ENCODE measurements at places on chromosomes 11 and 22.

DNA sequence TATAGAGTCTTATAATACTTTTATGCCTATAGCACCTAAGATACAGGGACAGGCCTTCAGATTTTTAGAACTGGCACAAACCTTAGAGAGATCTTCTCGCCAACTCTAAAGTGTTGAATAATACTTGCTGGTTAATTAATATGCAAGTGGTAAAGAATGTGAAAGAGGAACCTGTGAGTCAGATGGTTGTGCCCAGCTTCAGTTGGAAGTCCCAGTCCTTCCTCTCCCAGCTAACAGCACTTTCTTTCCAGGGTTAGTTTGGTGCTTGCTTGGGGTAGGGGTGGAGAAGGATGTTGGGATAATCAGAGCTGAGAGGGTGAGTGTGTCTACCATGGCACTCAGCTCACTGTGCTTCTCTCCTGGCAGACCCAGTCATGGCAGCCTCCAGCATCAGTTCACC, 4.9 kb upstream of the TMEM132A start:
- no peak for DNase-seq

DNA sequence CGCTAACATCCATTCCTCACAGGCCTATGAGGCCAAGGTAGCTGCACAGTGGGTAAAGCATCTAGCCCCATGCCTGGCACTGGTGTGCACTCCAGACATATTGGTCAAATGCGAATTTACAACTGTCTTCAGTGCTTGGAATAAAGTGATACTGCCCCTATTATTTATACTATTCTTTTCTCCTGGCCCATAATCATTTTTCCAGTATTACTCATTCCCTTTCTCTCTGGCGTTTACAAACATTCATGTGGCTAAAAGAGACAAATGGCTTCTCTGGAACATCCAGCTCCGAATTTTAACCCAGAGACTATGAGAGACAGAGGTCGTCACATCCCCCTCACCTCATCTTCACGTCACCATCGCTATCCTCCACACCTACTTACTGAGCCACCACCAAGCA, 87.2 kb upstream of the PITPNB start:
- DNase-seq, result no peak

DNA sequence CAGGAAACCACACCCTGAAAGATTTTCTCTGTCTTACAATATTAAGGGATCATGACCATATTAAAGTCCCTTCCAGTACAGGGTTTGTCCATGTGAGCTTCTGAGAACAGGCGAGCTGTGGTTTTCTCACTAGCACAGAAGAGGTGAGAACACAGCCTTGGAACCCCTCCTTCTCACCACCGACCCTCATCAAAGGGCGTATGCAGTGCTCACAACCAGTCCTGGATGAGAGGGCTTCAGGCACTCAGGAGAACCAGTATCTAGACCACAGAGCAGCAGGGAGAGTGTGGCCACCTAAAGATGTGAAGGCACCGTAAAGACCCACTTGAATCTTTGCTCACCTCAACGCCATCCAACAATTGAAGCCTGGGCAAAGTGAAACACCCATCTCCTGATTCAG, 397.0 kb downstream of the ETS1 start:
- no peak for DNase-seq

DNA sequence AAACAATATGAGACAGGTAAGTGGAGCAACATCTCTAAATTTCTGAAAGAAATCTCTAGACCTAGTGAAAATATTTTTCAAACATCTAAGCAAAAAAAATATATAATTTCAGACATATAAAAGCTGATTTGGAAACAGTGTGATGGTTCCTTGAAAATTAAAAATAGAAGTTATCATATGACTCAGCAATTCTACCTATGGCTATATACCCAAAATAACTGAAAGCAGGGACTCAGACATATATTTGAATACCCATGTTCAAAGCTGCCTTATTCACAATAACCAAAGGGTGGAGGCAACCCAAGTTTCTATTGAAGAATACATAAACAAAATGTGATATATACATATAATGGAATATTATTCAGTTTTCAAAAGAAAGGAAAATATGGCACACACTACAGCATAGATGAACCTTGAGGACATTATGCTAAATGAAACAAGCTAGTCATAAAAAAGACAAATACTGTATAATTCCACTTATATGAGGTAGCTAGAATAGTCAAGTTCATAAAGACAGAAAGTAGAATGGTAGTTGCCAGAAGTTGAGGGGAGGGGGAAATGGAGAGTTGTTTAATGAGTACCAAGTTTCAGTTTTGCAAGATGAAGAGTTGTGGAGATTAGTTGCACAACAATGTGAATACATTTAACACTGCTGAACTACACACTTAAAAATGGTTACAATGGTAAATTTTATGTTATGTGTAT, 300.4 kb downstream of the TTC28 start:
- no peak for DNase-seq

DNA sequence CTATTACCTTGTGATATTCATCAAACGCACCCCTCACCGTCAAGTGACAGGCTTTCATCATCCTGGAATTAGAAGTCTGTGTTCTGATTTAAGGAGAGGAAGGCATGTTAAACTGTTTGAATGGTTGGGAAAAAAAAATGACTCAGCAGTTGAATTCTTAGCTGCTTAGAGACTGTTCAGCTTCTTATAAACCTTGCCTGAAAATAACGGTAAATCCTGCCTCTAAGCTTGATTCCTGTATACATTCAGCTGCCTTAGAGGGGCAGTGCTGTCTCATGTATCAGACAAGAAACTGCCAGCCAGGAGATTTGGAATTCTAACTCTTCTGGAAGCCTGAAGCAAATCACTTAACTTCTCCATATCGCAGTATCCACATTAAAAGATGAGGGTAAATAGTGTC, 437.4 kb downstream of the JRKL start:
- no peak for DNase-seq

DNA sequence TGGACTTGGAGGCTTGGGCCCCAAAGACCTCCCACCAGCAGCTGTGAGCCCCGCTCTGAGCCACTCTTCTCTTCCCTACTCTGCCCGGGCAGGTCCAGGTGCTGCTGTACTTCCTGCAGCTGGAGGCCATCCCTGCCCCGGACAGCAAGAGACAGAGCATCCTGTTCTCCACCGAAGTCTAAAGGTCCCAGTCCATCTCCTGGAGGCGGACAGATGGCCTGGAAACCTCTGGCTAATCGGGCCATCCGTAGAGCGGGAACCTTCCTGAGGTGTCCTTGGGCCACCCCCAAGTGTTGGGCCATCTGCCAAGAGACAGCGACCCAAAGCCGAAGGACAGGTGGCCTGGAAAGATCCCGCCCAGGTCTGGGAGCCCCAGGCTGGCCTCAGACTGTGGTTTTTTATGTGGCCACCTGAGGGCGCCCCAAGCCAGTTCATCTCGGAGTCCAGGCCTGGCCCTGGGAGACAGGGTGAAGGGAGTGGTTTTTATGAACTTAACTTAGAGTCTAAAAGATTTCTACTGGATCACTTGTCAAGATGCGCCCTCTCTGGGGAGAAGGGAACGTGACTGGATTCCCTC, 135.1 kb downstream of the BCR start:
- DNase-seq, result peak; percentile 46

- DNase-seq, result peak; percentile 50
Observed at GRCh38 chr11:61971248-61972111, 4.0 kb upstream of the FTH1 start.

GRCh38 chr22:49549256-49550140, 278.2 kb downstream of the BRD1 start:
- DNase-seq, result no peak

DNA sequence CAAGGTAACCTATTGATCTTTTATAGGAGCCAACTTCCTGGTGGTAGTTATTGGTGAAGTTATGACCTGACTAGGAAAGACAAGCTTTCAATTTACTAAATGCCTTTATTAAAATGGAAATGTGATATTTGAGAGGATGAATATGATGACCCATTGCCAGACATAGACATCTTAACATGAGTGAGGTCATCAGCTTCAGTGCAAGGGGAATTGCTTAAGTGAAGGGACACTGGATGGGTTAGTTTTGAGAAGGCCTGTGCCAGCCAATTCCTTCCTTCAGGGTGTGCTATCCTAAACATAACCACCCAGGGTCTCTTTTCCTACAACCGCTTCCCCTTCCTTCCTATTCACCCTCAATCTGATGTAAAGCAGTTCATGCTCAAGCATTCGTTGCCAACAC, 21.5 kb downstream of the NAV2 start:
- no peak for DNase-seq

DNA sequence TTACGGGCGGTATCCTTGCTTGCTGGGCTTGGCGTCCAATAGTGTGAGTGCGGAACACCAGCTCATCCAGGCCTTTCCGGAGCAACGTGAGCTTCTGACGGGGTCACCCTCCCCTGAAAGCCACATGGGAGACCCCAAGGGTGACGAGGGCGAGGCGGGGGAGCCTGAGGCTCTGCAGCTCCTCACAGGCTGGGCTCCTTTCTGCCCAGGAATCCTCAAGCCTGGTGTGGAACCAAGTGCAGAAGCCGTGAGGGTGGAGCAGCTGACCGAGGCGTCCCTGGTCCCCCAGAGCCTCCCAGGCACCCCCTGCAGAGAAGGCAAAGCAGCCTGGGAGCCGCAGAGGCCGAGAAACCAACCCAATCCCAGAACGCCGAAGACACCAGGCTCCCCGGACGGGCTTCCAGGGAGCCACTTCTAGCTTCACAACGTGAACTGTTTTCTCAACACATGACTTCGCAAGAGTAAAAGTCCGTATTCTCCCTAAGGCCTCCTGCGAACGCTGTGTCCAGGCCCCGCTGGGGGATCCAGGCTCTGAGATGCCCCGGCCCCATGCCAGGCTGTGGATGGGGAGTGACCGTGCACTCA, 530.3 kb downstream of the BRD1 start:
- DNase-seq, result no peak

GRCh38 chr11:107593951-107594350, 3.0 kb downstream of the ELMOD1 start:
- no peak for DNase-seq

- no peak for DNase-seq
Observed at GRCh38 chr11:100872951-100873740, 186.1 kb downstream of the ARHGAP42 start.

GRCh38 chr11:131877246-131877942, 507.0 kb downstream of the NTM start:
- no peak for DNase-seq

DNA sequence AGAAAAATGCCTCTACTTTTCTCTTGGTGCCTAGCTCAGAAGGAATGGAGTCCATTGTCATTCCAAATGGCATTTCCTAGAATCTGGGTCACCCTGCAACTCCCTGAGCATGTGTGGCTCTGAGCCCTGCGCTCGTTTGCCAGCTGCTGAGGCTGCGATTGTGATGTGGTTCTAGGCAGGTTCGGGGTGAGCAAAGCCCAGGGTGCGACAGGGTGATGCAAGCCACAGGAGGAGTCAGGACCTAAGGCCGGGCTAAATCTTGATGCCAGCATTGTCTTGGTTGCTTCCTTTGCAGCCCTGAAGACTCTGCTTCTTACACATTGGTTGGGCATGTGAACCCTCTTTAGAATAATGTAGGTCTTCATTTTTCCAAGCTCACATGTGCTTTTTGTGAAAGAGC, 131.0 kb downstream of the MORC2 start:
- no peak for DNase-seq

- DNase-seq, result no peak
Observed at GRCh38 chr11:116111546-116111945, 607.3 kb upstream of the CADM1 start.

GRCh38 chr22:50461979-50462540, 12.8 kb downstream of the SBF1 start:
- no peak for DNase-seq

GRCh38 chr11:96154802-96155520, 188.0 kb downstream of the MAML2 start:
- DNase-seq, result no peak

DNA sequence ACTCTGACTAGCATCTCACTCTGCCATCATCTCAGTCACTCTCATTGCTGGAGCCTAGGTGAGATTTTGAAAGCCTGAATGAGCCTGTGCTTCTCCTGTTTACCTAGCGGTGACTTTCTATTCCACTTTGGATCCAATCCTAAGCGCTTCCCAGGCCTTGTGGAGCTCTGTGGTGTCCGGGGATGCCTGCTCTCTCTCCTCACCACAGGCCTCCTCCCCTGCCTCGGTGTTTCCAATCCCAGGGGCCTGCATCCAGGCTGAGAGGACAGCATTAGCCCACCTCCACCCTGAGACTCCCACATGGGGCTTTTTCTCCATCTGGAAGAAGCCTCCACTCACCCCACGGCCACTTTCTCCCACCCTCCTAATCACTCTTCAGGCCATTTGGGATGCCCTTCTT, 380.3 kb downstream of the NTM start:
- DNase-seq, result no peak

DNA sequence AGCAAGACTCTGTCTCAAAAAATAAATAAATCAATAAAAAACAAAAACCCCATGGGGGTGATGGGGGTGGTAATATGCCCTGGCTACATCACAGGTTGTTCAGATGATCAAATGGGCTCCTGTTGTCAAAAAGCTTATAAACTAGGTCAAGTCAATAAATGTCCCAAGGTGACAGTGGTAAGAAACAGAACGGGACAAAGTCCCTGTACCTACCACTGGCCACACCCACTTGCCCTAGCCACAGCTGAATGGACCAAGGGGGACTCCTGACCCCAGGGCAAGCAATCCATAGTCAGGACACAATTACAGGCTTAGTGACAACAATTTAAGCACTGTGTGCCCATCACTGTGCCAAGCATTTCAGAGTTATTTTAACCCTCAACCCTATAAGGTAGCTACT, 6.0 kb downstream of the NAGA start:
- no peak for DNase-seq

- DNase-seq, result no peak
Observed at GRCh38 chr11:12185914-12186313, 75.5 kb downstream of the MICAL2 start.

GRCh38 chr11:68141246-68142027, 20.2 kb upstream of the CHKA start:
- DNase-seq, result no peak

DNA sequence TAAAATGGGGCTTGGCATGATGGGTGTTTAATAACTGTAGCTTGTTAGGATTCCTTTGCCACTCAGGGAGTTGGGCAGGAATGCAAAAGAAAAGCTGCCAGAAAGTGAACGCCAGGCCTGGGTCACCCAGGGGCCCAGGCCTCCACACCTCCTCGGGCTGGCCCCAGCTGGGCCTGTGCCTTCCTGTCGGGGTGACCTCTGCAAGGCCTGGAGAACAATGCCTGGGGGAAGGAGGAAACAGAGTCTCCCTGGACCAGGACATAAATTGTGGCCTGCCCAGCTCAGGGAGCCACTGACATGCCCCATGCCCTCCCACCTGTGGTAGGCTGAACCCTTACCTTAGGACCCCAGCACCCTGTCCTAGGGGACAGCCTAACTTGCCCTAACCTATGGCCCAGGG, 21.9 kb downstream of the MN1 start:
- no peak for DNase-seq

All from GM12891 (cell line).